Activated CD8-positive, alpha-beta memory T cell treated with anti-CD3 and anti-CD28 coated beads for 4 hours (primary cell): ENCODE measurements at places on chromosomes 7 and 10.

GRCh38 chr7:81367326-81367931 lies 402.4 kb downstream of the HGF start:
- DNase-seq: no peak

DNA sequence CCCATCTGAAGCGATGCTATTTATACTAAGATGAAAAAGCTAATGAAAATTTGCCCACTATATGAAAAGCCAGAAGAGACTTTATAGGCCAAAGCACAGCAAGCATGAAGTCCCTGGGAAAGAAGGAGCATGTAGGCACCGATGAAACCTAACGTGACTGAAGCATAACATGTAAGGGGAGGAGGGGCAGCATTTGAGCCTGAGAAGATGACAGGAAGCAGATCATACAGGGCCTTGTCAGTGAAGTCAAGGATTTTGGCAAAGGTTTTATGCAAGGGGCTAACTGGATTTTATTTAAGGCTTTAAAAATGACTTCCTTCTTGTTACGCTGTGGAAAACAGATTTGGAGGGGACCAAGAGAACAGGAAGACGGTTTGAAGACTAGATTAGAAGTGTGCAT lies 744.0 kb downstream of the PHTF2 start:
- no peak for DNase-seq

GRCh38 chr7:83457022-83457892 lies 191.7 kb downstream of the SEMA3E start:
- no peak for DNase-seq

- DNase-seq: no peak
Measured at GRCh38 chr7:31413766-31414165, 73.2 kb upstream of the NEUROD6 start.

DNA sequence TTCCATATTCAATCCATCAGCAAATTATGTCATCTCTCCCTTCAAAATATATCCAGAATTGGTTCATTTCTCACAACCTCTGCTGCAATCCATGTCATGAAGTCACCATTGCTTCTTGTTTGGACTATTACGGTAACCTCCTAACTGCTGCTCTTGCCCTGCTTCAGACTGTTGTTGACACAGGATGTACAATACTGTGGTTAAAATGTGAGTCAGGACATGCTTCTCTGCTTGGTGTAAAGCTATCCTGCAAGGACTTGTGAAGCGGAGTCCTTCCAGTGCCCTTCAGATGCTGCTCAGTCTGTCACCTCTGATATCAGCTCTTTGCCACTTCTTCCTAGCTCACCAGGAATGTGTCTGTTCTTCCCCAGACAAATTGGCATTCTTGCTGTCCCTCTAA lies 10.4 kb upstream of the NXPH1 start:
- no peak for DNase-seq

- DNase-seq: peak; percentile 35
Measured at GRCh38 chr7:16644636-16645592, 640 bp downstream of the ANKMY2 start.

DNA sequence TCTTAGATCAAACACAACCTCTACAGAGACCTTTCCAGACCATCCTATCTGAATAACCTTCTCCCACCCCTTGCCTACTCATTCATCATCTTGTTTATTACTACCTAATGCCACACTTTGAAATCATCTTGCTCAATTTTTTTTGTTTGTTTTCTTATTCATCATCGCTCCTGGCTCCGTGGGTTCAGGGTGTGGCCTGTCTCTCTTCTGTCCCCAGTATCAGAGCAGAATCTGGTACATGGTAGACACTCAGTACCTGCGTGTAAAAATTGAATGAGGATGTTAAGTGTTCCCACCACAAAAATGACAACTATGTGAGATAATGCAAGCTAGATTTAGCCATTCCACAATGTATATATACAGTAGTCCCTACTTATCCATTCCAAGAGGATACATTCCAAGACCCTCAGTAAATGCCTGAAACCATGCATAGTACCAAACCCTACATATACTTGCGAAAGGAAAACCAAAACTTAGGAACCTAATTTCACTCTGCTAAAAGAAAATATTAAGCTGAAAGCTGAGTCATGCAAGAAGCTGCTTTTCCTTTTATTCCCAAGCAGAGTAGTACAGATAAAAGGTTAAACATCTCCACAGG lies 72.1 kb upstream of the SEC61G start:
- no peak for DNase-seq

GRCh38 chr7:12032146-12032545 lies 178.9 kb upstream of the TMEM106B start:
- no peak for DNase-seq

DNA sequence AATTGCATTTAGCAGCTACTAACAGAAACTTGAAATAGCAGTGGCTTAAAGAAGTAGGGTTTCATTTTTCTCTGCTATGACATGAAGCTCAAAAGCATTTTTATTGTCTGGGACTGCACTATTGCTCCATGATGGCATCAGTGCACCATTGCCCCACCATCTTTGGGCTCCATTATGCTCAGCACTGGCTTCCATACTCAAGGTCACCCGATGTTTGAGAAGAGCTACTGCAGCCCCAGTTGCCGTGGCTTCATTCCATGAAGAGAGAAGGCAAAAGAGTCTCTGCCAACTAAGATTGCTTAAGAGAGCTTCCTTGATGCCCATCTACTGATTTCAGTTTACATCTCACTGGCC lies 192.2 kb upstream of the LRGUK start:
- DNase-seq: no peak

DNA sequence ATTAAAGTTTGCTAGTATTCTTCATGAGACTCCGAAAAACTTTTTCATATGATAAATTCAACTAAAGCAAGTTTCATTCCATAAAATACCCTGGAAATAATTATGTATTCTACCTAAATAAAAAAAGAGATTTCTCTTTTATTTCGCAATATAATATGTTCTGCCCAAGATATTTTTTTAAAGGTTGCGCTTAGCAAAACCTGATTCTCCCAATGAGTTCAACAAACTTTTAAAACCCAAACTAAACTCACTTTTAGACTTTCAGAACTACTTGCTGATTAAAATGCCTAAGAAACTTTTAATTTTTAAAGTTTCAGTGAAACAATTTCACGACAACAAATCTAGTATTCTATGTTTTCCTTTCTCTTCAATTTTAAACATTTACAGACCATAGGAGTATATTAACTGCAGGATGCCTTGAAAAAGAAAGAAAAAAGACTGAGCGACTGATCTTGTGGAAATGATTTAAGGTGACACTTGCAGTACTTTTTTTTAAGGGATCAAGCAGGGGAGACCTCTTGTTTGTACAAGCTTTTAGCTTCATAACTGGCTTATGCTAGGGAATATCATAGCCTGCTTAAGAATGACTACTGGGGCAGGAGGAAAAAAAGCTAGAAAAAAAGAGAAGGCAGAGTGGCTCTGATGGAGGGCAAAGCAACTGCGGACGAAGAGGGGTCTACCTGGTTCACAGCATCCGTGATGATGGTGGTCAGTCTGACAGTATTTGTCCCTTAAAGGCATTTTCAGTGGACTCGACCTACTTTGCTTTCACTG lies 1.5 kb downstream of the ZNF800 start:
- no peak for DNase-seq

- no peak for DNase-seq
Measured at GRCh38 chr10:35961501-35961900, 319.4 kb upstream of the FZD8 start.

GRCh38 chr7:19455623-19456022 lies 253.2 kb downstream of the POLR1F start:
- DNase-seq: no peak

GRCh38 chr10:101938305-101939007 lies 94.9 kb upstream of the KCNIP2 start:
- no peak for DNase-seq

DNA sequence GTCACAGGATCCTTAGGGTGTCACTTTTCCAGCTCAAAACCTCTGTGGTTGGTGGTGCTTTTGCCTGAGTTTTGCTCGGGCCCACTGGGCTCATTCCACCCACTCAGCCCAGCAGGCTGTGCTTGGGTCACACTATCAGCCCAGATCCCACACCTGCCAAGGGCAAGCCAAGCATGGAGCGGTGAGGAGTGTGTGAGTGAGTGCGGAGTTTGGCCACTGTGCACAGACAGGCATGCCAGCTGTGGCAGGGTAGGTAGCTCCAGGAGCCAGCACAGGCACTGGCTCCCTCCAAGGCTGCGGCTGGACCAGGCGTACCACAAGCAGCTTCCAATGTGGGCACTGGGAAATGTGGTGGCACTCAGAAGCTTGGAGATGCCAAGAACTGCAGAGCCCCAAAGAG lies 43.9 kb upstream of the TECTB start:
- no peak for DNase-seq

DNA sequence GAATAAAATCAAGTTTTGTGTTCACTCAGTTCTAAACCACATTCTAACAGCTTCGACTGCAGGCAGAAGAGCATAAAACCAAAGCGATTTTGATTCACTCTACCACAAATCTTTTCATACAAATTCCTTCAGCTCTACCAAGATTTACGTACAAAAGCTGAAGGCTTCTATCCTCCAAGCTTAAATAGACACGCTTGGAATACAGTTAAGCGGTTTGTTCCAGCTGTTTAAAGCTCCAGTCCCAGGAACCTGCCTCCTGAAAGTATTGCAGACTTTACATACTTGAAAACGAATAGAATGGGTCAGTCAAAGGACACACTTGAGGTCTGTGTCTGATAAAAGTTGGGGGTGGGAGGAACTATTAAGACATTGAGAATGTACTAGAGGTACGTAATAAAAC lies 102.9 kb downstream of the MPP7 start:
- DNase-seq: no peak

- DNase-seq: no peak
Measured at GRCh38 chr7:71484380-71484779, 352.4 kb downstream of the GALNT17 start.

DNA sequence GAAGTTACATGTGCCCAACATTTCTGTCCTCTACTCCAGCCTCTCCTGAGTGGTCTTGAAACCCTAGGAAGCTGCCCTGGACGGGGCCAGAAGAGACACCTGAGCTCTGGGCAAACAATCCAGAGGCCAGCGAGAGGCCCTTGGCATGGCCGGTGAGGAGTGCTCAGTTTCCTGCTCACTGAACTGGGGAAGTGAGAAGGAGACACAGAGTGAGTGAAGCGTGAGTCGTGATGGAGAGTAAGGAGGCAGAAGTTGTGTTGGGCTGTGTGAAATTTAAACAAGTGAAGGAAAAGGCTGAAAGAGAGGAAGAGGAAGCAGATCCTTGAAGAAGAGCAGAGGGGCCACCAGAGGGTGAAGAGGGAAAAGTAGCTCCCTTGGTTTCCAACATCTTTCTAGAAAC lies 73.2 kb downstream of the WNT2 start:
- no peak for DNase-seq

DNA sequence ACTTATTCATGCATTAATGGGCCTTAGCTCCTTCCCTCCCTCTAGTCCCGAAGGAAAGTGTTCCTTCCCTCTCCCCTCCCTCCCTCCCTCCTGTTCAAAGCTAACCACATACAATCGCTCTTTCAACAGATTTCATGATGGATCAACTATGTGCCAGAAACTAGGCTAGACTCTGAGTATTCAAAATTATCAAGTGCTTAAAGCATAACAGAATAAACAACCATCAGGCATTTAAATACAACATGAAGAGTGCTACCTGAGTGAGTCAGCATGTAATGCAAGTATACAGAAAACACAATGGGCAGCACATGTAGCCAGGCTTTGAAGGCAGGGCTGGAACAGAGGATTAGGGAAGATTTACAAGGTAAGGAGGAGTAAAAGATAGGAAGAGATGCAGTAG lies 11.3 kb downstream of the CHCHD3 start:
- no peak for DNase-seq

DNA sequence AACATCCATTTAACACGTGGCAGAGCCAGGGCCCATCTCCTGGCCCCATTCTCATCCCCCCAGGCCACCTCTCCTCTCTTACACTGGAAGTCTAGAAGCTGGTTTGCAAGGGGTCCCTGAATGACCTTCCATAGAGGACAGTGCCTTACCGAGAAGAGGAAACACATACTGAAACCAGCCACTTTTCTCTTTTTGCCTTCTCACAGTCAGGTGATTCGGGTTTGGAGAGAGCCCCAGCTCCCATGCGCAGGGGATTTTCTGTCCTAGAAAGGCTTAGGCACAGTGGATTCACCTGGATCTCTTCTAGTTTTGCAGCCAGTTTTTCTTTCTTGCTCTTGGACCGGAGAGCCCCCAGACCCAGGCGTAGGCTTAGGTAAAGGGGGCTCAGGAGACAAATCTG lies 334.1 kb upstream of the C7orf33 start:
- DNase-seq: no peak

DNA sequence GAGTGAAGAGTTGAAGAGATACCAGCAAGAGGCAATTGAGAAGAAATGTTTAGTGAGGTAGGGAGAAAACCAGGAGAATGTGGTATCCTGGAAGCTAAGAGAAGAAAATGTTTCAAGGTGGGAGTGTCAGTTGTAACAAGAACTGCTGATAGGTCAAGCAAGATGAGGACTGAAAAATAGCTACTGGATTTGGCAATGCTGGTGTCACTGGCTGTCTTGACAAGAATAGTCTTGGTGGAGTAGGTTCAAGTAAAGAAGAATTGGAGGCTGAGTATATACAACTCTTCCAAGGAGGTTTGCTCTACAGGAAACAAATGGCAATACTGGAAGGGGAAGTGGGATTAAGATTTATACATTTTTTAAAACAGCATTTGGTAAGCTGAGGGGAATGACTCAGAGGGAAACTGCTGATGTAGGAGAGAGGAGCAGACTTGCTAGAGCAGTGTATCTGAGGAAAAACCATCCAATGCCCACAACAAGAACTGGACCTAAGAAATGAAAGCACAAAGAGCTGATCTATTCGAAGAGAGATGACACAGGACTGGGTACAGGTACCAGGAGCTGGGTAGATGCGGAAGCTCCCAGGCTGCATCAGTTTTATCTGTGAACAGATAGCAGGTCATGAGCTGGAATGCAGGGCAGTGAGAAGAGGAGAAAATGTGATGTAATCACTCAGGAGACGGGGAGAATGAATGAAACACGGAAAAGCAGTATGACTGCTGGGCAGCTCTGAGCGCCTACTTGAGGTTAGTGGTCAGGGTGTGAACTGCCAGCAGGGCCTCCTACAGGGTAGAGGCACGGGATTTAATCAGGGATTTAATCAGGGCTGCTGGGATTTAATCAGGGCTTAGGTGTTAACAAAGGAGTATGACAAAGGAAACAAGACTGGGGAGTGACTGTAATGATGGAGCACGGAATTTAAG lies 34.5 kb downstream of the FAM25A start:
- no peak for DNase-seq

- DNase-seq: no peak
Measured at GRCh38 chr10:128318913-128319312, 192.7 kb upstream of the MKI67 start.

DNA sequence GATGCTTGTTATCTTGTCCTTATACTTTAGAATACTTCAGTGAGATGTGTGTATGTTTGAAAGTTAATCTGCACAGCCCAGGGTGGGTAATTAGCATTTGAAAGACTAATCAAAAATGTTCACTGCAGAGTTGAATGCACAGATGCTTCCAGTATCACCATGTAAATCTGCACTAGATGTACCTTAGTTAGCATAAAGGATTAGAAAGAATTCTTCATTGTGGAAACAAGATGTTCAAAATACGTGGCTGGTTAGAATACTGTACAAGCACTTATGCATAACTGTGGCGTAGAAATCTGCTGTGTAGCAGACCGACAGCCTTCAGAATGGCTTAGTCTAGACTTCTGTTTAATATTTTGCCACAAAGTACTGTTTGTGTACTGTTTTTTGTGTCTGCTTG lies 2.2 kb upstream of the TMEM168 start:
- DNase-seq: no peak
